ENCODE measurements at places on chromosomes 4 and X. TPM values are rescaled to one million over a fixed set of nuclear protein-coding genes. Genes with fewer than 3 reads are reported as not detected.

The DGKK gene
- not detected for polyA plus RNA-seq

The ANXA3 gene
- 377 TPM for polyA plus RNA-seq

The PCYT1B gene
- 0.72 TPM for polyA plus RNA-seq

The NALF2 gene
- 0.69 TPM for polyA plus RNA-seq

The FAM47A gene
- not detected for polyA plus RNA-seq

The UGT2B11 gene
- polyA plus RNA-seq = not detected

The RPS6KA6 gene
- 0.47 TPM for polyA plus RNA-seq

The BMX gene
- polyA plus RNA-seq = not detected

The CT45A10 gene
- not detected for polyA plus RNA-seq

The GABRG1 gene
- polyA plus RNA-seq = not detected

The TMEM31 gene
- polyA plus RNA-seq = not detected

Measured in foreskin keratinocyte (primary cell).